ENCODE measurements at places on chromosomes 2 and 18. TPM values are rescaled to one million over a fixed set of nuclear protein-coding genes. Genes with fewer than 3 reads are reported as not detected.

DNA sequence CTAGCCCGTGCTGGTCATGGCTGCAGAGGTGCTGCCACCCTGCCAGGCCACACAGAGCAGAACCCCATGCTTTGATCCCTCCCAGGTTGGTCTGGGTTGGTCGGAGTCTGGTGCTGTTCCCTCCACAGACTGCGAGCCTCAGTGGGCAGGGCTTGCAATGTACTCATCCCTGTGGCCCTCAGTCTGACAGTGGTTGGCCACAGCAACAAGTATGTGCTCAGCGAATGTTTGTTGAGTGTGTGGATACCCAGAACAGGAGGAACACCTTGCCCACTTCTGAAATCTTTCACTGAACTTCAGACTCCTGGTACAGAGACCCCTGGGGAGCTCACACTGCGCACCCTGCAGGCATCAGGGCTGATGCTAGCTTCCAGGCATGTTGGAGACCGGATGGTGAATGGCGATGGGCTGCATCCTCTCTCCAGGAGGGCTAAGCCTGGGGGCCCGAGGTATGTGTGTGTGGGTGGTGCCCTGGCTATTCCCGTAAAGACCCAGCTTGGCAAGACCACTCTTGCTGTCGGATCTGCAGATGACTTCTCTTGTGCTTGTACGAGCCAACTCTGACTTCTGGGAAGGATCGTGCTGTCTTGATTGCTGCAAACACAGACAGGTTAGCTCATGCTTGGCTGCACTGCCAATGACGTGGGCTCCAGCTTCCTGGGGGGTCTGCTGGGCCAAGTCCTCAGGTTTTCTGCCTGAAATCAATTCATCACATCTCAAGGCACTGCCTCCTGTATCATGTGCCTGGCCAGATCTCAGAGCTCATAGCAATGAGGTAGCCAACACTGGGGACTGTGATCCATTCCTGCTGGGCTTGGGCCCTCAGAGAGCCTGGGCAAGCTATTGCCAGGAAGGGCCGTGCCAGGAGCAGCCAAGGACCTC is 43.7 kb downstream of the RHOB start:
- DNase-seq: peak; percentile 85

Gene ALPI
- total RNA-seq: not detected

- peak; percentile 24 for DNase-seq
Measured at GRCh38 chr18:75140296-75140695, 68.6 kb downstream of the PTGR3 start.

DNA sequence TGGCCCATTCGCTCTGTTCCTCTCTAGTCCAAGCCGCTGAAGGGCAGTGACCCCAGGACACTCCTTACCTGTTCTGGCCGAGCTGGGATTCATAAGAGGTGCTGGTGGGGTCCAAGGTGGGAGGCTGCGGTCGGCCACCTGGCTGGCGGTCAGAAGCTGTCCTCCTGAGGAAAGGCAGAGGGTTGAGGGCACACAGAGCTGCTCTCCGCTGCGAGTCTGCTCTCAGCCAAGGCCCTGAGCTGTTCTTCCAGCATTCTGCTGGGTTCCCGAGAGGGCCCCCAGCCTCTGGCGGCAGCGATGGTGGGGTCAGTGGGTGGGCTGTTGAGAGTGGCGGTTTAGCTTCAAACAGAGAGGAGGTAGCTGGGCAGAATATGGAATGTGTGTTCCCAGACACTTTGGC is 3.8 kb downstream of the PCARE start:
- DNase-seq: no peak

DNA sequence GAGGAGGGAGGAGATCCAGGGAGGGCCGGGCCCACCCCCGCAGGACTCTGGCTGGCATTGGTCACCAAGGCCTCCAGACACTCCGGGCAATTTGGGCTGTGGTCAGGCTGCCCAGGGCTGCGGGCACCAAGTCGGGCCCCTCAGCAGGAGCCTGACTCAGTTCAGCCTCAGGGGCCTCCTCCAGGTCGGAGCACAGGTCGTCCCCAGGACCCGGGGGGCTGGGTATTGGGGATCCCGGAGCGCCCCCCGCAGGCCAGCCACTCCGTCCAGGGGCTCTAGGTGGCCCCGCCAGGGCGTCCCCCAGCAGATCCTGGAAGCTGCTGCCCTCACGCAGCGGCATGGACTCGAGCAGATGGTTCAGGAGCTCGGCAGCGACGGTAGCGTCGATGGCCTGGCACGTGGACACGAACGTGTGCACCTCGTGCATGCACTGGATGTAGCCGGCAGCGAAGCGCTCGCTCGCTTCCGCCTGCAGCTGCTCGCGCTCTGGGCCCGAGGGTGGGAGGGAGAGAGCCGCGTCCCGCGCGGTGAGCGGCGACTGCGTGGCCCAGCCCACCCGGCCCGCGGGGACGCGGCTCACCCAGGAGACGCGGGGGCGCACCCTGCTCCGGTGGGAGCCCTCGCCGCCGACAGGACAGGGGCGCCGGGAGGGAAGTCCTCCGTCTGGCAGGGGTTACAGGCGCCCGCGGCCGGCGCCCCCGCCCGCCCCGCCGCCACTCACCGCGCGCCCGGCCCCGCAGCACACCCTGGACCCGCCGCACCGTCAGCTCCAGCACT is 884 bp downstream of the HES6 start:
- peak; percentile 65 for DNase-seq

GRCh38 chr2:23523373-23524260 is 138.6 kb downstream of the KLHL29 start:
- no peak for DNase-seq

GRCh38 chr2:16293398-16293797 is 353.0 kb downstream of the MYCN start:
- DNase-seq: no peak

All from suprapubic skin (tissue), 4 donors.